AML-193 (cell line): ENCODE measurements at places on chromosomes 2 and 18.

DNA sequence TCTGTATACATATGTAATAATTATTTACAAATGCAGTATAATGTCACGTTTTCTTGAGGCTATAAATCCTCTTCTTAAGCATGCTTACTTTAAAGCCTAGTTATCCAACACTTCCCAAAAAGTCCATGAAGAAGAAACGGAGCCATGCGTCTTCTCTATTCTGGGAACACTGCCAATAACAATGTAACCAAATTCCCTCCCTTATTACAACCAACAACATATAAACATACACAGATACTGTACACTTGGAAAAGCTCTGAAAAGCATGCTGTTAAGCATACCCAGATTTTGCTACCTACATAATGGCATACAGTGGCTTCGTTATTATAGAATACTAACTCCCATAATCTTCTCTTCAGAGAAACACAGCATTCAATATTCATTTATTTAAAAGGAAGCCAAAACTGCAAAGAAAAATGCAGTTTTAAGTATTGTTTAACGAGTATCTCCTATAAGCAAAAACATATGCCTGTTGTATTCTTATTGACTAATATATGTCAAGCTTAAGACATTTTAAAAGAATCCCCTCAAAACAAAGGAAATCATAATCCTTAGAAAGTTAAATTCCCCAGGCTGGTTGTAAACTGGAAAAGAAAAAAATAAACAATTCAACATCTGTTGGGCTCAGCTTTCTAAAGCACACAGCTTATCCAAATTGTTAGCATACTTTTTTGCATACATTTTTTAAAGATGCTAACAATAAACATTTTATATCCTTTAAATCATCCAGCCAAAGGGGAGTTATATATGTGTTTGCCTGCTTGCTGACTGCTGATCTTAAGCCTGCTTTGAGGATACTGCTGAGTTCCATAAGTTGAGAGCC, 83.4 kb downstream of the SLC25A12 start:
- DNase-seq = no peak

- no peak for DNase-seq
These were observed 411.1 kb downstream of the RAD51AP2 start for GRCh38 chr2:17107151-17107550.

GRCh38 chr2:74378007-74378406, 2.1 kb downstream of the DCTN1 start:
- no peak for DNase-seq

DNA sequence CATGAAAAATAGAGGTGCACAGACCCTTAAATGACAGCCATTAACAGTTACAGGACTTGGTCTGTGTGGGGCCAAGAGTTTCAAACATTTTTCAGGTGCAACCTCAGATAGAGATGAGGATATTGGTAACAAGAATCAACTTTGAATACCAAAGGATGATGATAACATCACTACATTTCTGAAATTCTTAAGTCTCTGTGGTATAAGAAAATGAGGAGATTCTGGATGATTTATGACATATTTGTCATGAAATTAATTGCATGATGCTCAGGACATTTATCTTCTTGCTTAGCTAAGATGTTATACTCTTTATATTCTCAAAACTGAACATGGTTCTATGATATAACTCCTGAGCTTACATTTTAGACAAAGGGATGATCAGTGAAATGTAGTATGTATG, 471.8 kb upstream of the CWC22 start:
- DNase-seq = no peak

- no peak for DNase-seq
These were observed 286.6 kb upstream of the HDAC4 start for GRCh38 chr2:239687441-239687840.
